ENCODE measurements at places on chromosomes 16 and 17.

GRCh38 chr17:65553646-65554552 is 7.5 kb downstream of the AXIN2 start:
- DNase-seq: peak; percentile 84

- DNase-seq: no peak
These were observed 38.5 kb downstream of the TMEM235 start for GRCh38 chr17:78269955-78270381.

- DNase-seq: no peak
These were observed 61.8 kb downstream of the KSR1 start for GRCh38 chr17:27518048-27518447.

DNA sequence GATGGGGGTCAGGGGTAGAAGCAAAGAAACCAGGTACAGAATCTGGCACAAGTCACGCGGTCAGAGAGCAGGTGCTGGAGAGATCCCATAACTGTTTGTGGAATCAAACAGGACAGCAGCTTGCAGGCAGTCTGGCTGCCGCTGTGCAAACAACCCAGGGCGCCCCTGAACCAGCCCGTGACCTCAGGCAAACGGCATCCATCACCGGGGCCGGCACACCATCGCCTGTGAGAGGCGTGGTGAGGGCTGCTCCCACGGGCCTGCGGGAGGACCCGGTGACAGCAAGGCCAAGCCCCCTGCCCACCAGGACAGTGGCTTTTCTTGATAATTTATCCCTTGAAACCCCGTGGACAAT is 47.9 kb downstream of the CBFA2T3 start:
- DNase-seq: no peak

GRCh38 chr17:18084256-18084655 is 3.5 kb upstream of the DRG2 start:
- DNase-seq: no peak

- no peak for DNase-seq
These were observed 1741.7 kb downstream of the TP53TG3F start for GRCh38 chr16:35201151-35201550.

- DNase-seq: no peak
These were observed 57.2 kb downstream of the ACTG1 start for GRCh38 chr17:81455387-81455786.

DNA sequence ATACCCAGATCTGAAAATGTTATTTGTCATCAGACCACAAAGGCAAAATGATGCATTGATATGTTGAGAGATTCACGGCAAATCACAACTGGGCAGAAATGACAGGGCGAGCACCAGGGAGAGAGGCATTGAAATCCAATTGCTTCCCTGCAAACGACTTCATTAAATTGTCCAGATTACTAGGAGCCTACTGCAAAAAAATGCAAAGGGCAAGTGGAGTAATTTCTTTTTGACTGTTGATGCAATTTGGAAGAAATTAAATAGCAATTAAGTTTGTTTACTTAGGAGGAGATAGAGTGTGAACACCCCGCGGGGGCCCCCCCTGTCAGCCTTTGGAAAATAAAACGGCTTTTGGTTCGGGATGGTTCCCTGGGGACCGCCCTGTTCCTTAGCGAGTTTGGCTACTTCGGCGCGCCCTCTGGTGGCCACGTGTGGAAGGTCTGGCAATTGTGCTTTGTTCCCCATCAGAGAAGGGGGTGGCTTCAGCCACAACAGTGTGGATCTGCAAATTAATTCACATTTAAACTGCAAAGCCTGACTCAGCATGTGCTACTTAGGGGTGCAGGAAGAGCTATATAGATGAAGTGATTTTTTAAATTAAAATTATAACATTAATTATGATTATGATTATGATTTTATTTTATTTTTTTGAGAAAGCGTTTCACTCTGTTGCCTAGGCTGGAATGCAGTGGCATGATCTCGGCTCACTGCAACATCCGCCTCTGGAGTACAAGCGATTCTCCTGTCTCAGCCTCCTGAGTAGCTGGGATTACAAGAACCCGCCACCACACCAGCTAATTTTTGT is 14.5 kb upstream of the TMC7 start:
- peak; percentile 68 for DNase-seq

- no peak for DNase-seq
These were observed 80.3 kb downstream of the RBFOX3 start for GRCh38 chr17:79530361-79531105.

DNA sequence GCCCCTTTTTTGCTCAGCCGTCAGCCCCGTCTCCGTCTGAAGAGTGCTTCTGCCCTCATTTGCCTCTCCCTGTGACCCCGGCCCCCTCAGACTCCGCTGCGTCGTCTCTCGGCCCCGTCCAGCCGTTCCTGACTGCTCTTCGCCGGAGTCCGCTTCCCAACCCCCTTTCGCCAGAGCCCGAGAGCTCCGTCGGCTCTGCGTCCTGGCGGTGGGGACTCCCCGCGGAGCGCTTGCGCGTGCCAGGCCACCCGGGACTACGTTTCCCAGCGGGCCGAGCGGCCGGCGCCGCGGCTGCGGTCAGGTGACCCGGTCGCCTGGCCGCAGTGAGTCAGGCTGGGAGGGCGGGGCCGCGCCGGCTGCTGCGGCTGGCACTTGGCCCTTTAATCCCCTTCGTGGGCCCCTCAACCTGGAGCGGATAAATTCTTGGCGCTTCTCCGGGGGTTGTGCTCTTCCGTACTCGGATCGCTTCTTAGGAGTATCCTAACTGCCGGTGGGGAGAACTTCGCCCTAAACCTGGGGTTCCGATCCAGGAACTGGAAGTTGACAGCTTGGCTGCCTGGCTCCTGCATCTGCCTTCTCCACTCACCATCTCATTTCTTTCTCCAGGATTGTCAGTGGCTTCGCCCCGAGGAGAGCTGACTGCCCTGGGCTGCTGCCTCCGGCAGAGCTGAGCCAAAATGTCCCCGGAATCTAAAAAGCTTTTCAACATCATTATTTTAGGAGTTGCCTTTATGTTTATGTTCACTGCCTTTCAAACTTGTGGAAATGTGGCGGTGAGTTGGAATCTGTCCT is at the start of gene MFSD11:
MFSD11 (plus strand) TSS at position 444 of the 792 bp plus-strand sequence; CDS start at position 678, 234 bp downstream.
- peak; percentile 94 for DNase-seq

DNA sequence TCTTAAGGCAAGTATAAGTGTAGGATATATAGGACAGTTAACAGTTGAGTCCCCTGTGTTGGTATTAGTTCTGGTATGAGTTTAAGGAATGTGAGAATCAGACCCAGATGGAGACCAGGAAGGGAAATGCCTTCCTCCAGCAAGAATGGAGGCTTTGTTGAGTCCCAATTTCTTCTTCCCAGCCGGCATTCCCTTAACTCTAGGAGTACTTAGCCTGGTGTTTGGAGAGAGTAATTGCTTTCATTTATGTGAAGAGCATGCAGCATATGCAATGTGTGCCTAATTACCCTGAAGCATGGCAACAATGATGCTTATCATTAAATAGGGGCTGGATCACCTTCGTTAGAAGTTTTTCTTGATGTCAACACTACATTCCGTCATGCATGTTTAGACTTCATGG is 225.9 kb upstream of the XYLT1 start:
- peak; percentile 3 for DNase-seq

DNA sequence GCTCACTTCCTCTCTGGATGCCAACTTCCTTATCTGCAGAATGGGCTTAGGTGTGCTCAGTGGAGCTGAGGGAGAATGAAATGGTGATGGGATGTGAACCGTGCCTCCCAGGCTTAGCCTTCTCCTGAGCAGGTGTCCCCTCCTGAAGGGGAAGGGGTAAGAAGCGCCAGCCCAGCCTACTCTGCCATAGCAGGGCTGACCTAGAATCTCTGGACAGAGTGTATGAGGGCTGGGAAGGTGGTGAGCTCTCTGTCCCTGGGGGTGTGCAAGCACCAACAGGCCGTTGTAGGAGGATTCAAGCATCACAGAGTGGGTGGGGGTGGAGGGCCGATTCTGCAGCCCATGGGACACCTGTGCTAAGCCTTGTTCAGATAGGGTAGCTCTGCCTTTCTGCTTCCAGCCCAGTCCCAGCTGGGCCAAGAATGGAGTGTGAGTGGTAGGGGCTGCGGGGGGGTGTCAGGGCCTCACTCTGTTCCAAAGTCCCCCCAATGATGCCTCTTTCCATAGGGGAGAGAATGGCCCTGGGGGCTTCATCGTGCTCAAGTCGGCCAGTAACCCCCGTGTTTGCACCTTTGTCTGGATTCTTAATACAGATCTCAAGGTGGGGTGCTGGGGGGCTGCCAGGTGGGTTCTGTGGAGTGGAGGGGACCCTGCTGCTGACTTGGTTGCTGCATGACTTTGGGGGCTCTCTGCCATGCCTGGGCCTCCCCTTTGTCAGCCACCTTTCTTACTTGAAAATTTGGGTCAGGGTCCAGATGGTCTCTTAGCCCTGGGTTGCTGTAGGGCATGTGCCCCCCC is 3.2 kb upstream of the TCAP start:
- DNase-seq: no peak

DNA sequence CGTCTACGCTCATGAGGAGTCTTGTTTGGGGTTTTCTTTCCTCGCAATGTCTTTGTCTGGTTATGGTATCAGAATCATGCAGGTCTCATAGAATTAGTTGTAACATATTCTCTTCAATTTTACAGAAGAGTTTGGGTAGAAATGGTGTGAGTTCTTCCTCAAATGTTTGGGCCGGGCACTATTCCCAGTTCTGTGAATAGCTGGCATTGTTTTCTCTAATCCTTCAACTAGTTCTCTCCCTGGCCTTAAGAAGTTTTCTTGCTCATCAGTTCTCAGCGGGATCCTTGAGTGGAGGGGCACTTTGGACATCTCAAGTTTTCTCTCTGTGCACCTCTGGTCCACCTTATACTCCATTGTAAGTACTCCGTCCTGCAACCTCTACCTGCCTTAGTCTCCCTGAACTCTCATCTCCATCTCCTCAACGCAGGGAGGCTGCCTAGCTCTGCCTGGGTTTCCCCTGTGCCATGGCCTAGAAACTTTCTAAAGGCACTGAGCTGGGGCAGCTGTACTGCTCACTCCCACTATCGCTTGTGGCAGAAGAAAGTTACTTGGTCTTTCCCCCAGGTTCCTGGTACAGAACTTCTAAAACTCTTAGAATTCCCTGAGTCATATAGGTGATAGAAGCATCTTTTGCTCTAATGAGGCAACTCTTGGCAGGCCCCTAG is 16.9 kb downstream of the NSMCE1 start:
- no peak for DNase-seq

GRCh38 chr17:48556229-48556575 is 11.3 kb upstream of the HOXB2 start:
- DNase-seq: no peak

GRCh38 chr17:17681744-17682292 is 560 bp downstream of the RAI1 start:
- no peak for DNase-seq

GRCh38 chr16:53984936-53985335 is 281.0 kb downstream of the FTO start:
- DNase-seq: no peak

GRCh38 chr16:29736112-29736511 is 9.7 kb downstream of the C16orf54 start:
- DNase-seq: no peak

DNA sequence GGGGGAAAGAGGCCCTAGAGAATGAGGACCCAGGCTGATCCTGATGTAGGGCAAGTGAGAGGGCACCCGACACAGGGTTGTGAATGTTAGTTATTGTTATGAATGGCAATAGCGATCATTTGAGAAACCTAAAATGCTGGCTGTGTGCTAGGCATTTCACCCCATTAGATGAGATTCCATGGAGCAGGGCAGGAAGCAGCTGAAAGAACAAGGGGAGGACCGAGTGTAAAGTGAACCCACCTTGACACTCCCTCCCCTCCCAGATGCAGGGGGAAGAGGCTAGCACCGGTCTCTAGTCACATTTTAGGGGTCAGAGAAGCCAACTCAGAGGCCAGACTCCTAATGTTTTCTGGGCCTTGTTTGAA is 553 bp upstream of the CORO6 start:
- no peak for DNase-seq

GRCh38 chr16:10635365-10636021 is 55.1 kb upstream of the EMP2 start:
- DNase-seq: no peak

DNA sequence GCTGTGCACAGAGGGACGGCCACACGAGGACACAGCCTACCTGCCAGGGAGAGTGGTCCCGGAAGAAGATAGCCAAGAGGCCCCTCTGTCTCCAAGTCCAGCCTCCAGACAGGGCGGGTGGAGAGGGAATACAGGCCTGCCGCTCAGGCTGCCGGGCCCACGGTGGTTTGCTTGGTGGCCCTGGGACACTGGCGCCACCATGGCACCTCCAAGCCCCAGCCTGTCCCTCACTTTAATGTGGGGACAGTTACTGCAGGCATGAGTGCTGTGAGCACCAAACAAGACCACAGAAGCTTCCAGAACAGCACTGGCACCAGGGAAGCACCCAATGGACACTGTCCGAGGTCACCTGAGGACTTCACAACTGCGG is 22.0 kb upstream of the CHMP6 start:
- no peak for DNase-seq

- no peak for DNase-seq
These were observed 5.0 kb upstream of the DCTPP1 start for GRCh38 chr16:30434852-30435251.

DNA sequence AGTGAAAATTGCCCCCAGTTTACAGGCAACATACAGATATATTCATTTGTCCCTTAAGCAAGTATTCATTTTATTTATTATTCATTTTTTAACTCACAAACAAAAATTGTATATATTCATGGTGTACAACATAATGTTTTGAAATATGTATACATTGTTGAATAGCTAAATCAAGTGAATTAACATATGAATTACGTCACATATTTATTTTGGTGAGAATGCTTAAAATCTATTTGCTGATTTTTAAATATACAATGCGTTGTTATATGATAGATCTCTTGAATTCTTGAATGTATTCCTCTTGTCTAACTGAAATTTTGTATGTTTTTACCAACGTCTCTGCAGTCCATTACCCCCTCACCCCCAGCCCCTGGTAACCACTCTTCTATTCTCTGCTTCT is 63.4 kb upstream of the CDH13 start:
- DNase-seq: no peak

- DNase-seq: peak; percentile 99
These were observed 317.2 kb upstream of the KCNJ16 start for GRCh38 chr17:69757688-69758430.

DNA sequence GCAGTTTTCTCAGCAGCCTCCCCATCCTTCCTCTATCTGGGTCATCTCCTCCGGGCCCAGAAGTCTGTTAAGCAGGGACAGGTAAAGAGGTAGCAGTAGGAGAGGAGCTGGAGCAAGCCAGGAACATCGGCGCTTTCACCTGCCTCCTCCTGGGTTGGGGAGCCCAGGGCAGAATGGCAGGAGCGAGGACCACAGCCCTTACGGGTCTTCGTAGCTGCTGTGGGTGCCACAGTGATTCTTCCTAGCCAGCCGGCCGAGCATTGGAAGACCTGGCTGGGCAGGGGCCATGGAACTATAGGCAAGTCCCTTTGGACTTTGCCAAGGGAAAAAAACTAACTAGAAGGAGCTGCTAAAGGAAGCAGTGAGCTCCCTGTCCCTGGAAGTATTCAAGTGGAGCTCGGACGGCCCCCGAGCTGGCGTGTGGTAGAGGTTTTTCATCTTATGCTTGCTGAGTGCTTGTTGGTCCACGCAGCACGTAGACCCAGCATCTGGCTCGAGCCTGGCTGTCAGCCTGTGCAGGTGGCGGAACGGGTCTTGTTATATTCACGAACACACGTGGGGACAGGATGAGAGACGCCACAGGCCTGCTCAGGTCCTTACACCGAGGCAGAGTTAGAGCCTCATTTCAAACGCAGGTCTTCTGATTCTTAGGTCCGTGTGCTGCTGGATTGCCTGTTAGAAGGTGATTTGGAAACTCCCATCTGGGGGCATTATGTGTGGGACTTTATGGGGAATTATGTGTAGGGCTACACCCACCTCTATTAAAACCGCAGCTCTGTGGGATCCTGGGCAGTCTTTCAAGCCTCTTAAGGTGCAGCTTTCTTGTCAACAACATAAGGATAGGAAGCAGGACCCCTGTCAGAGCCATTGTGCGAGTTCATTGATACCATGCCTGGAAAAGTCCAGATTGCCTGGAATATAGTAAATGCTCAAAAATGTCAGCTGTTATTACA is 54.8 kb downstream of the OR1D5 start:
- DNase-seq: no peak
